ENCODE measurements at places on chromosomes 2 and 18.

- no peak for DNase-seq
Measured at GRCh38 chr2:229196448-229196847, 74.6 kb downstream of the PID1 start.

- DNase-seq = no peak
Measured at GRCh38 chr2:158228943-158229508, 127.3 kb downstream of the UPP2 start.

GRCh38 chr2:112817082-112817689 is 19.4 kb downstream of the IL1B start:
- no peak for DNase-seq

GRCh38 chr2:180191432-180192124 is 184.5 kb upstream of the CWC22 start:
- DNase-seq = no peak

- DNase-seq = no peak
Measured at GRCh38 chr18:47737198-47737830, 193.1 kb downstream of the SMAD2 start.

- DNase-seq = no peak
Measured at GRCh38 chr2:34719206-34719605, 1120.1 kb upstream of the FAM98A start.

DNA sequence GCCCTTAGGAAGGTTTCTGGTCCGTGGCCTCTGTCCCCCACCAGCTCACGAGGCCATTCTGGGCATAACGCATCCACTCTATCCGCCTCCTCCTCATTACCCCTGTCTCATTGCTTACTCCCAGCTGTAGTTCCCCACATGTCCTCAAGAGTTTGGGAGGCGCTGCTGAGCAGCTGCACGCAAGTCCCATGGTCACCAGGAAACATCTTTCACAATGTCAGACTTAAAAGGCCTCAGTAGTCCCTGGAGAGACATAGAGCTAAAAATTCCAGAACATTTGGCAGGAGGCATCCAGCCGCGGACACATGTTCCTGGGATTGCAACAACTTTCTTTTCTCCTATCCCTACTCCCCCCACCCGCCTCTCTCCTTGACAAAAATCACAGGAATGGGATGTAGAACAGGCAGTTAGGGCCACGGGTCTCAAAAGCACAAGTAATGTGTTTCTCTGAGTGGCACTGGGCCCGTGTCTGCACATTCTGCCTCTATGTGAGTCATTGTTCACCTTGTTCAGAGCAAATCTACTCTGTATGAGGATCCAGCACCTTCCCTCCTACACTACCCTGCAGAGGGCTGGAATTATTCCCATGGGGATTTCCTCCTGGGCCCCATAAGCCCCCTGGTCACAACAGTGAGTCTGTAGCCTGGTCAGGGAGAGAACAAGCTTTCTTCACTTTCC is 8.1 kb downstream of the LBH start:
- peak; percentile 77 for DNase-seq

DNA sequence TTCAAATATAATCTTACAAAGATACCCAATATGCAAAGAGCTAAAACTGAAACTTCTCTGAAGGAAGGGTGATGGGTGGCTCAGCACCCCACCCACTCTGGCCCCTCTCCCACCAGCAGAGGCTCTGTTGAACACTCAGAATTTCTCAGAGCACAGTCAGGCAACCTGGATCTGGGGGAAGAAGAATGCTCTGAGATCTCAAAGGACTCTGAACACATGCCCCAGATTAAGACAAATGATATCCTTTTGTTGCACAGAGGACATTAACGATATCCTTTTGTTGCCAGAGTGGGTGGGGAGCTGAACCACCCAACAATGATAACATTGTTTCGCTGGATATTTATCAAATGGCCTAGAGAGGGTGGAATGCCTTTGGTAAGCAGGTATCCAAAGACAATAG is 104.8 kb downstream of the LBH start:
- no peak for DNase-seq

- DNase-seq = no peak
Measured at GRCh38 chr18:44089732-44090131, 591.0 kb upstream of the SETBP1 start.

GRCh38 chr2:193276560-193276959 is 1081.8 kb upstream of the TMEFF2 start:
- DNase-seq = no peak

DNA sequence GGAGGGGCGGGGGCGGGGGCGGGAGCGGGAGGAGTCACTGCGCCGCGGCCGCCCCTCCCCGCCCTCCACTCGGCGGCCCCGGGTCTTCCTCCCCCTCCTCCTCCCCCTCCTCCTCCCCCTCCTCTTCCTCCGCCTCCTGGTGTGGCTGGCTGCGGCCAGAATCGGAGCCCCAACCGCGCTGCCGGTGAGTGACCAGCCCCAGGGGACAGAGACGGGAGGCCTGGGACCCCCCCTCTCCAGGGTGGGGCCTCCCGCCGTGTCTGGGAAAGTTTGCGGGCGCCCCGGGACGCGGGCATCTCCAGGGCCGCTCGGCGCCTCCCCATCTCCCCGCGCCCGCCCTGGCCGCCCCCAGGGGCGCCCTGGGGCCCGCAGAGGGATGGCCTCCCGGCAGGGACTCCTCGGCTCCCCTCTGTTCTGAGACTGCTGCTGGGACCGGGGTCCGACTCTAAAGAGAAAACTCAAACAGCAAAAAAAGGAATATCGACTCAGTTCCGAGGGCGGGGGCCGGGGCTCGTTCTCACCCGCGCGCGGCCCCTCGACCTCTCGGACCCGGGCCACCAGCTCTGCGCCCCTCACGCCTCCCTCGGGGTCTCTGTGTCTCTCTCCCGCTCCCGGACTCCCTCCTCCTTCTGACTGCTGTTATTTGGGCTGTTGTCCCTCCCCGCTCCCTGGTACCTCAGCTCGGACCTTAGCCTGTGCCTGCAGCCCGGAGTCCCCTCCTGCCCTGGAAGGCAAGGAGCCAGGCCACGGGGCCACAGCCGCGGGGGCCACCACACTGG is at the start of gene STON1:
TSS of gene STON1 (plus strand) at position 122 of the 779 bp plus-strand sequence. CDS start 50,480 bp downstream, outside the sequence.
- DNase-seq = peak; percentile 19

- DNase-seq = no peak
Measured at GRCh38 chr2:167988296-167988695, 259.1 kb downstream of the STK39 start.

GRCh38 chr2:97963880-97964279 is 31.9 kb downstream of the TMEM131 start:
- DNase-seq = no peak

DNA sequence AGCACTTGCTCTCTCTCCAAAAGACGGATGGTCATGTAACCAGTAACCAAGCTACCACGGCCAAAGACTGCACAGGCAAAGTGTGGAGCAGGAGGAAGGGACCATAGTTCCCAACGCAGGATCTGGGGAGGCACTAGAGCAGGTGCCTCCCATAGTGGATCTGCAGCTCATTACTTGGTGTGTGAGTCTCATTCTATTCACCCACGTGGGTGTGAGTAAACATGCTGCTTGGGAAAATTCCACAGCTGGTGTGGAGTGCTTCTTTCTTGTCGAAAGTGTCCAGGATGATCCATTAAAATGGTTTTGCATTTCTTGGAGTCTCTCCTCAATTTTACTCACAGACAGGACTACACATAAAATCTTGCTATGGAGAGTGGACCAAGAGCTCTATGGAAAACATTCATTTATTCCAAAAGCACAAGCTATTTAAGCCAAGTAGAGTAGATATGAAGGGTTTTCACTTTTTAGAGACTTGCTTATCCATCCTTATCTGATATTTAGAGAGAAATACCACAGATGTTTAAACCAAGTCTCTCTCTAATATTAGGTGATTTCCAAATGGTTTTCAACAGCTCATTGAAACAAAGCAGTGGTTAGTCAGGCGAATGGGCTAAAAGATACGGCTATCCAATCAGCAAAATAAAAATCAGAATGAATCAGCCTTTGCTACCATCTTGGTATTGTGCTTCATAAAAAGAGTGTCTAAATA is 104.3 kb upstream of the CCDC195 start:
- no peak for DNase-seq

DNA sequence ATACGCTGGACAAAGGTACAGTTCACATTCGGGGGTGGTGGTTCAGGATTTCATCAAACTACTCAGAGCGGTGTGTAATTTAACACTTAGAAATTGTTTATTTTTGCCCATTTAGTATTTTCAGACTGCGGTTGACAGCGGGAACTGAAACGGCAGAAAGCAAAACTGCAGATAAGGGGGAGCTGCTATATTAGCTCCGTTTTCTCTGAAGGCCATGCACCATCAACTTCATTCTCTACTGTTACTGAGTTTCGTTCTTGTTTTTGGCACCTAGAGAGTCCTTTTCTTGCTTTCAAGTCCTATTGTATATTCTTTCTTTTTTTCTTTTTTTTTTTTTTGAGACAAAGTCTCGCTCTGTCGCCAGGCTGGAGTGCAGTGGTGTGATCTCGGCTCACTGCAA is 121.5 kb upstream of the SP3 start:
- no peak for DNase-seq

DNA sequence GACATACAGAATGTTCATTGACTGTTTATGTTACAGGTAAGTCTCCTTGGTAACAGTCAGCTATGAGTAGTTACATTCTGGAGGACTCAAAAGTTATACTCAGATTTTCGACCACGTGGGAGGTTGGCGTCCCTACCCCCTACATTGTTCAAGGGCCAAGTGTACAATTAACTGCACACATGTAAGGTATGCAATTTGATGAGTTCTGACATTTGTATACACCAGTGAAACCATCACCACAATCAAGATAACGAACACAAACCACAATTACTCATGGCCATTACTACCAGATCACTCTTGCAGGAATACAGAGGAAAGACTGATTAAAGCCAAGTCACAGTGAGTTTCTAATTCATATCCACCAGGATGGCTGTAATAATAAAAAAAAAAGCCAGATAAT is 39.6 kb upstream of the LDLRAD4 start:
- no peak for DNase-seq

DNA sequence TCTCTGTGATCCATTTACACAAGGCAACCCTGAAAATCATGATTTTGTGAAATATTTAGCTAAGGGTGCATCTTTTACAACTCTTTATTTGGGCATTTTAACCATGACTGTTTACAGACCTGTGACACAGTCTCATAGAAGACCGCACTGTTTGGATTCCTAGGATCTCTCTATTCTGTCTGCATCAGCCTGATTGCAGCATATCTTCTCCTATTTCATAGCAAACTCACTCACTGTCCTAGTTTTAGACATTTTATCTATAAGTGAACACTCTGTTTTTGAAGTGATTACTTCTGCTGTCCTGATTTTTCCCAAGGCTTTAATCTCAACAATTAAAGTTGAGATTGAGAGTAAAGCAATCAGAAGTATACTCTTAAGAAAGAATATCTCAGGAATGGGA is 56.2 kb downstream of the CAVIN2 start:
- DNase-seq = no peak

DNA sequence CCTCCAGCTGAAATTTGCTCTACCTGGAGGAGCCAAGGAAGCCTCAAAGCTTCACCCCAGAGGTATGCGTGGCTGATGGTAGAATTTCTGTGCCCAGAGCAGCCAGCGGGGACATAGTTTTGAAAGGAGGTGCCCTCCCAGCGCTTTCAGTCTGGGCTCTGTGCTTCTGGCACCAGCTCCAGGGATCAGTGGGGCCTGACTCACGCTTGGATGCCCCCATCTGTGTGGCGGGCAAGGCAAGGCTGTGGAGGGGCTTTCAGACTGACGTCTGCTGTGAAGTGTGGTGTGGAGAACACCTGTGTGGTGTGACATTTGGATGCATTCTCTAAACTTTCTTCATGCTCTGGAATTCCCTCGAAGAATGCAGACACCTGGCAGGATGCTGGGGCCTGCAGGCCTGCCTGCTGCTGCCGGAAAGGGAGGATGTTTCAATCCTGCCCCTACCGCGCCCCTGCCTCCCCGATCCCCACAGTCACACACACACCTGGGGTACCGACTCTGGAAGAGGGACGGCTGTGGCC is 84.1 kb downstream of the CTIF start:
- DNase-seq = no peak

GRCh38 chr18:28766721-28767120 is 589.8 kb upstream of the CDH2 start:
- DNase-seq = no peak

GRCh38 chr2:2318949-2319348 is 12.1 kb downstream of the MYT1L start:
- no peak for DNase-seq

- no peak for DNase-seq
Measured at GRCh38 chr2:171711351-171711750, 24.1 kb downstream of the DYNC1I2 start.

DNA sequence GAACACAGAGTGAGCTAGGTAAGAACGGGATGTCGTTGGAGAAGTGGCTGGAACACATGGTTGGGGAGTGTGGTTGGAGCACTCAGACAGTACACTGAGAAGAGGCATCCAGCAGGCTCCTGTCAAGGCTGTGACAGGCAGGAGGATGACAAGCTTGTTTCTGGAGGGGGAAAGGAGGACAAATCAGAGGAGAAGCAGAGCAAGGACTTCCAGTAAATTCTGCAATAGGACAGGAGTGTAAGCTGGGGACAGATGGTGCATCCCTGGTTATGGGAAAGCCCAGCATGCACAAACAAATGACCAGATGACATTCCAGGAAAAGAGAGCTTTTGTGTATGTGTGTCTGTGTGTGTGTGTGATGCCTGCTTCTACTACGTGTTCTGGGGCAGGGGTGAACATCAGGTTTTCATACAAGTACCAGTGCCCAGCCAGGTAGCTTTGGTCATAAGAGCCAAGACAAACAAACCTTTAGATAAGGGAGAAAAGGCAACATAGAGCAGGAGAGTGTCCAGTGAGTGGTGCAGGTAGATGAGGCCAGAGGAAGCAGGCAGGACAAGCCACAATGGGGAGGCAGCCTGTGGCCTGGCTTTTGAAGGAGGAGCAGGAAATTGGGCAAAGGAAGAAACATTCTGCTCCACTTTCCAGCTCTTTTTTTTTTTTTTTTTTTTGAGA is 32.1 kb upstream of the MAPK4 start:
- DNase-seq = no peak

DNA sequence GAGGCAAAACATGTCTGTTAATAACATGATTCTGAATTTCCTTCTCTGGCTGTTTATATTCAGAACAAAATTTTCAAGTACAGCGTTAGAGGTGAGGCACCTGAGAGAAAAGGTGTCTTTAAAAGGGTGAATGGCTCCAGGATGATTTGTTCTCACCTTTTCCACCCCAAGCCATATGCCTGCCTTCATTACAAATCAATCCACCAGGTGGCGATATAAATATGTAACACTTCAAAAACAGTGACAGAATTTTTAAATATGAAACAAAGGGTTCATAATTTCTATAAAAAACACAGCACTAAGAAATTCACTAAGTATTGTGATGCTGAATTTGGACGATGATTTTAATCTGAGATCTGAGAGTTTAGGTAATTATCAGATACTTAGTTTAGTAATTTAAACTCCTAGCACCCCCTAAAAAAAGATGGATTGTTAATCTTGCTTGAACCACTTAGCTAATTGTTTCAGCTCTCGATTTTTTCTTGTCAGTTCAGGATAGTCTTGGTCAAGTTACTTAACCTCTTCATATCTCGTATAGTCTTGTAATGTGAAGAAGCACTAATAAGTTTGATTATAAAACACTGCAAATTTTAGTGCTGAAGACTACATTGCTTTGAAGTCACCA is 528.8 kb downstream of the CPS1 start:
- no peak for DNase-seq

GRCh38 chr2:96537066-96537733 is 648 bp downstream of the ARID5A start:
- DNase-seq = peak; percentile 91

GRCh38 chr2:239326831-239327535 is 73.8 kb downstream of the HDAC4 start:
- DNase-seq = peak; percentile 70

- no peak for DNase-seq
Measured at GRCh38 chr2:201137505-201138400, 21.8 kb downstream of the CFLAR start.
